ENCODE measurements at places on chromosomes 2 and 18.

GRCh38 chr18:49486606-49486952 lies 455 bp downstream of the C18orf32 start:
- peak; percentile 50 for DNase-seq

DNA sequence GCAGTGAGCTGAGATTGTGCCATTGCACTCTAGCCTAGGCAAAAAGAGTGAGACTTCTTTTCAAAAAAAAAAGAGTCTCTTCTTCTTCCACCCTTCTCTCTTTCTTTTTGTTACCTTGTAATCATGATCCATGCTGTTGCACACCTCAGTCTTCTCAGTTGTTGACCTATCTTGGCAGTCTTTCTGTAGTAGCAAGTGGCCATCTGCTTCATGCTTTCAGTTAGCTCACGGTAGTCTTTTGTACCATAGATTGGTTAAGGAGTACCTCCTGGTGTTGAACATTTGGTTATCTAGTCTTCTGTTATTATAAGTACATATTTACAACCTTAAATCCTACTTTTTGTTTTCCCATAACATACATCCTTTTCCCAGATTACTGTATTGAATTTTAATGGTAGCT lies 3.1 kb downstream of the GORASP2 start:
- DNase-seq, result no peak

DNA sequence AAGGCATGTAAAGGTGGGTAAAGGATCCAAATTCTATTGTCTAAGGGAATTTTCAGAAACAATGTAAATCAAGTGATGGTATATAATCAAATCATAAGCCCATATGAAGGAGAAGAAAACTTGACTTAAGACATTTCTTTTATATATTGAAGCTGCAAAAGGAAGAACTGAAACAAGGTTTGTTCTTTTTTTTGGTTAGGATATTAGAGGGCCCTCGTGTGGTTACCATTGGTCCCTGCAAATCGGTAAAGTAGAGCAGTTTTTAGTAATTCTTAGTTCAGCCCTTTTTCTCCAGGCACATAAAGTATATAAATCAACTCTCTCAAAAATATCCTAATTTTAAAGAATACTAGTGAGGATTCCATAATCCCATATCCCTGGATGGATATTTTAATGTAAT lies 105.6 kb upstream of the STK17B start:
- DNase-seq, result peak; percentile 70

DNA sequence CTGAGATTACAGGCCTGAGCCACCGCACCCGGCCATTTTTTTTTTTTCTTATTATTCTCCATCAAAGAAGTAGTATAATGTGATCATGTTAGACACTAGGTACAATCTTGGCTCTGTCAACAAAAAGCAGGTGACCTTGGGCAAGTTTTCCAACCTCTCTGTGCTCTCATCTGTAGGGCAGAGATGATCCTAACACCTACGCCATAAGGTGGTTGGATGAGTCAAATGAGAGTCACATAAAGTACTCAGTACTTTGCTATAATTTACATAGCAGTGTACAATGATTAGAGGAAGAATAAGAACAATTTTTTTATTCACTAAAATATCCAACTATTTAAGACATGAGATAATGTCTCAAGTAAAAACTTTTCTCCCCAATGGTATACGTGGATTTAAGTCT lies 128.6 kb downstream of the TGIF1 start:
- no peak for DNase-seq

- DNase-seq, result no peak
Observed at GRCh38 chr2:224378701-224379097, 23.2 kb downstream of the FAM124B start.

DNA sequence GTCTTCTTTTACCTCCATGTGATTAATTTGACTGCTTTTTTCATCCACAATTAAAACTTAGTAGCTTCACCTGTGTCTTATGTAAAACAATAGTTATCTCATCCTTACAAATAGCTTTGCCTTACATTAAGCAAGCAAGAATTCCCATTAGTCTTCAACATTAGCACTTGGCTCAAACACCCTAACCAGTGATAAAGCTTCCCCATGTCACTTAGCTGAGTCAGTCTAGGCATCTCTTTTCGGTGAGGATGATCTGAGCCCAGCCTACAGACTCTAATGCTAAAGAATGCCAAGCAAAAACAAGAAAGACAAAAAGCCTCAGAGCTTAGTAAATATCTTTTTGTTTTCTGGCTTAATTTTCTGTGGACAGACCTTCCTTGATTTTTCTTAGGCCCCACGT lies 26.1 kb downstream of the GAD1 start:
- DNase-seq, result peak; percentile 82

DNA sequence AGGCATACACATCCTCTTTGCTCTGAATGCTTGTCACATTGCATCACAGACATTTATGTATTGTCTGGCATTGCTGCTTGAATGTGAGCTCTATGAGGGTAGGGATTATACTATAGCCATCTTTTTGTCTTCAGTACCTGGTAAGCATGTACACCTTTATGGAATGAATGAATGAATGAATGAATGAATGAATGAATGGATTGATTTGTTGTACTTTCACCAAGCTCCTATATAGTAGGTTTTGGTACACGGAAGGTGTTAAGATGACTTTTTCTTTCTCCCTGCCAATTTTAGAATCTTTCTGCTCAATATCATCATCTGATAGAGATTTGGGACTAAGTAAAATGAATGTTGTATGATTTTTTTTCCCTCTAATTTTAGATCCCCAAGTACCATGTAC lies 13.5 kb downstream of the LTBP1 start:
- DNase-seq, result no peak

- DNase-seq, result no peak
Observed at GRCh38 chr2:73986085-73986681, 1.5 kb downstream of the TET3 start.

DNA sequence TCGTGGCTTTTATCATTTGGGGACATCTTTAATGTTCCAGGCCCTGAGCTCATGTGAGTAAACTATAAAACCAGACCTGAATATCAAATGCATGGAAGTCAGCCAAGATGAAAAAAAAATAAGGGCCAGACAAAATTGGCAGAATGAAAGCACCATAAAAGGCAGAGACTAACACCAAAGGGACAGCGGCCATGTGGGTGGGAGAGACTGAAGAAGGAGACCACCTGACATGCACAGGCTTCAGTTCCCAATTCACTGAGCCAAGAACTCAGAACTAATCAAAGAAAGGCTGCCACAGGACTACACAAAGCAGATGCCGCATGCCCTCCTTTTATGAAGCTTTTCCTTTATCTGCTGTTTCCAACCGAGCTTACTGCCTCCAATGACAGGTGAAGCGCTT lies 267.1 kb downstream of the RAD51AP2 start:
- DNase-seq, result no peak

GRCh38 chr18:42258301-42258965 lies 303.4 kb downstream of the PIK3C3 start:
- no peak for DNase-seq

DNA sequence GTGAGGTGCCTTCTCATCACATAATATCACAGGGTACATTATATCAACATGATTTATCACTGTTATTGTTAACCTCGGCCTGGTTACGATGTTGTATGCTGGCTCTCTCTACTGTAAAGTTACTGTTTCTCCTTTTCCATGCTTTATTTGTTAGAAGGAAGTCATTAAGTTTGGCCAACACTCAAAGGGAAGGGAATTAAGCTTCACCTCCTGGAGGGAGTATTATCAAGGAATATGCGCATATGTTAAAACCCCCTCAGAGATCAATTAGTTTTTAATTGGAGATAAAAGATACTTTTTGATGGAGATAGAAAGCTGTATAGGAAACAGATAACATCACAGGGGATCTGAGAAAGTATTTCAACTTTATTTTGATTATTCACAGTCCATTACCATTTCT lies 221.6 kb downstream of the DLGAP1 start:
- no peak for DNase-seq

DNA sequence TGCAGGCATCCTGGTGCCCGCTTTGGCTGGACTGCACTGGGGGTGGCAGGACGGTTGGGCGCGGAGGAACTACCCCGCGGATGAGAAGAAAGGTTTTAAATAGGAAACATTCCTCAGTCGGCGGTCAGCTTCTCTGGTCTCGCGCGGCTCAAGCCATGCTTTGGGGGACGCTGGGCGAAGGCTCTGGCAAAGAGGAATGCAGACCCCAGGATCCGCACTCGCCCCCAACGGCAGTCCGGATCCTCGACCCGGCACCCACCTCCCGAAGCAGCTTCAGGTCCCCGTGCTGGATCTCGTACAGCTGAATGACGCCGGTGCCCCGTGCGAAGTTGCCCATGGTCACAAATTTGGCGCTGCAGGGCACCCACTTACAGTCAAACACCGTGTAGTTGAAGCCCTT lies 686 bp upstream of the PNO1 start:
- DNase-seq, result peak; percentile 69

GRCh38 chr18:37297106-37297505 lies 268.5 kb downstream of the CELF4 start:
- no peak for DNase-seq

GRCh38 chr18:57437402-57437765 lies 2.2 kb downstream of the ONECUT2 start:
- no peak for DNase-seq

- peak; percentile 84 for DNase-seq
Observed at GRCh38 chr2:216519154-216519762, 20.6 kb downstream of the RPL37A start.

GRCh38 chr2:64650722-64651338 lies 2.9 kb downstream of the SERTAD2 start:
- no peak for DNase-seq

- peak; percentile 95 for DNase-seq
Observed at GRCh38 chr2:172098650-172099471, 3.8 kb downstream of the DLX2 start.

- DNase-seq, result no peak
Observed at GRCh38 chr2:42183775-42184174, 14.6 kb downstream of the EML4 start.

DNA sequence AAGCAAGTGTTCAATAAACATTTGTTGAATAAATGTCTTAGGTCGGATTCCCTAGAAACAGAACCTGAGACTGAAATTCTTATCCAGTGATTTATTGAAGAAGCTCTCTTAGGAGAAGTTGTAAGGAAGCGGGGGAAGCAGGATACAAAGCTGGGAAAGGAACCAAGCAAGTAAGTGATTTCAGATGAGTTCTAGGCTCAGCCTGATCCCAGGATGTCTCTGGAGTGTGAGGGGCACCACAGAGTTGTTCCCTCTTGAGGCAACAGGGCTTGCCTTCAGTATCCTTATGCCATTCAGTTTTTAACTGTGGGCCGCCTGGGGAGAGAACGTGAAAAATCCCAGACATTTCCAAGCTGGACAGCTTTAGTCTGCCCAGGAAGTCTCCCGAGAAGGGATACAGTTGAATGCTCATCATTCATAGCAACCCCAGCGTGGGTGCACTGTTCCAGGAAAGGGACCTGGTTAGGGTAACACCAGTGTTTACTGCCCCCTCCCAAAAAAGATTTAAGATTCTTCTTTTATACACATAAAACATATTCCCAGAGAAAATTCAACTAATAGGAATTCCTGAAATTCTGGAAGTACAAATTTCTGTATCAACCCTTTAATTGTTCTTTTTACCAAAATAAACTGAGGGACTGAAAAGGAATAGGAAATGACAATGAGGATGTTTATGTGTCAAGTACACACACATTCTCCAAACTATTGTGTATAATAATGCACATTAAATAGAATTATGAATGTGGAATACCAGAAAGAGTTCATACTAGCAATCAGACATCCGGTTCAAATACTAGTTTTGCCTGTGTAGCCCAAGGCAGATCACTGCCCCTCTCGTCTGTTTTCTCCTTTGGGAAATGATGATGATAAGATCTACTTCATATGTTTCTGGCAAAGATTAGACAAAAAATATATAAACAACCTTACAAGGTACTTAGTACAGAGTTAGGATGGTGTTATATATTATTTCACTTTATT lies 592.1 kb upstream of the CDH2 start:
- peak; percentile 29 for DNase-seq

DNA sequence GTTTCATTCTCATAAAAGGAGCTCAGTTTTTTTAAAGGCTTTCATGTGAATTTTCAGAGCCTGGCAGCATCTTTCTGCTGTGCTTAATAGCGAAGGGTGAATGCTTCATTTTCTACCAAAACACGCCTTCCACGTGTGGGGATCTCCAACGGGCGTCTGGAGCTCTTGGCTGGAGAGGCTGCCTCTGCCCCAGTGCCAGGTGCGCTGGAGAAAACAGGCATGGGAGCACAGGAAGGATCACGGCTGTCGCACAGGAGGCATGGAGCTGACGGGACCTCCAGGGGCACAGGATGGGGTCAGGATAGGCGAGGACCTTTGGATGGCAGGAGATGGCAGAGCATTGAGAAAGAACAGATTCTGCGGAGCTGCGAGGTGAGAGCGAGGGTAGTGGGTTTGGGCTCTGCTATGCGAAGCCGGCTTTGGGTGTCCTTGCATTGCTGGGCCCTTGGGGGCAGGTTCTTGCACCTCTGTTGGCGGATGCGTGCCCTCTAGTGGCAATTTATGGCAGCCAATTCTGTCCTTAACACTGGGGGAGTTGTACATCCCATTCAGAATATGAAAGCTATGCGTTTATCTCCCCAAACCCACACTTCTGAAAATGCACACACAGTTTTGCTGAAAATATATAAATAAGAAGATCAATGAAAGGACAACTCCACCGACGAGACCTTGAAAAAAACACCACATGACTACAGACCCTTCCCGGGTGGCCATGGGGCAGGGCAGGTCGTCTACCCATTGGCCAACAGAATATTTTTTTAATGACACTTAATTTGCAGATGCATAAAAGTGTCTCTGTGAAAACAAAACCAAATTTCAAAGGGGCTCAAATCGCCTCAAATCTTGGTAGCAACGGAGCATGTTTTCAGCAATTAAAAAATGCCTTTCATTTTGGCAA lies 90.4 kb upstream of the SLC35G4 start:
- DNase-seq, result peak; percentile 46

DNA sequence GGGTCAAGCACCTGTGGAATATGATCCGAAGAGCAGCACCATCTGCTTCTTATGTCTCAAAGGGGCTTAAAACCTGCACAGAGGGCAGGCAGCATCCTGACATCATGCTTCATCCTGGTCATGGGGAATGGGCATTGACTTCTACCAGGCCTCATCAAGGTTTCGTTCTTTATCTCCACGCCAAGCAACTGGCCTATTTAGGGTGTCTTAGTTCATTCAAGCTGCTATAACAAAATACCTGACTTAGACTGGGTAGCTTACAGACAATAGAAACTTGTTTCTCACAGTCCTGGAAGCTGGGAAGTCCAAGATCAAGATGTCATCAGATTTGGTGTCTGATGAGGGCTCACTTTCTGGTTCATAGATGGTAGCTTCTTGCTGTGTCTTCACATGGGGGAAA lies 69.4 kb downstream of the MYO3B start:
- DNase-seq, result no peak

- peak; percentile 67 for DNase-seq
Observed at GRCh38 chr2:217551252-217551899, 451.4 kb downstream of the TNS1 start.

GRCh38 chr2:217523286-217523685 lies 479.5 kb downstream of the TNS1 start:
- DNase-seq, result no peak

DNA sequence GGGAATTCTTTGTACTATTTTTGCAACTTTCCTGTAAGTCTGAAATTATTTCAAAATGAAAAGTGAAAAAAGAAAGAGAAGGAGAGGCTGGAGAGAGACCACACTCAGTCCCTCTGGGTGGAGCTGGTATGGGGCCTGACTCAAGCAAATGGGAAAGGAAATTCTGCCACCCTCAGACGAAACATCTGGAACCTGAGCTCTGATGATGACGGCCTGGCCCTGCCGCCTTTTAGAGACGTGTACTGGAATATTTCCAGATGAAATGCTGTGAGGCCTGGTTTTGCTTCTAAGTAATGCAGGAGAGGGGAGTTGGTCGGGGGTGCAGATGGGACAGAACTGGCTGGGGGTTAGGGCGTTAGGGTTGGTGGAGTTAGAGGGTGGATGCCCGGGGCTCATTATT lies 57.4 kb upstream of the GLI2 start:
- peak; percentile 86 for DNase-seq
